ENCODE measurements at places on chromosomes 2 and 18.

- no peak for DNase-seq
These were observed 95.7 kb upstream of the SLC39A10 start for GRCh38 chr2:195561116-195561921.

DNA sequence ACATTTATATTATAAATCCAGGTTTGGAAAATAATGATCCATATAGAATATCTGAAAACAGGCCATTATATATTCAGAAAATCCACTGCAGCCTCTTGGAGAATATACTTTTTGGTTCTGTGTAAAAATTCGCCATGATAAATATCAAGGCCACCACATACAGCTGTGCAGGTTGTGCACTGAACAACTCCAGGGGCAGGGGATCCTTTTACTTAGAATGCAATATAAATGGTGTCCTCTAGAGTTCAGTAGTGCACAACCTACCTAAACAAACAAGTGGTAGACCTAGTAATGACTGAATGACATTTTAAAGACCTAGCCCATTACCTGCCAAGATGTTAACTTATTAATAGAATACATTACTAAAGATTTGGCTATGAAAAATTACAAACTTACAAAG lies 22.4 kb downstream of the MOGAT1 start:
- no peak for DNase-seq

- DNase-seq: no peak
These were observed 31.0 kb downstream of the CACNB4 start for GRCh38 chr2:152067823-152068222.

DNA sequence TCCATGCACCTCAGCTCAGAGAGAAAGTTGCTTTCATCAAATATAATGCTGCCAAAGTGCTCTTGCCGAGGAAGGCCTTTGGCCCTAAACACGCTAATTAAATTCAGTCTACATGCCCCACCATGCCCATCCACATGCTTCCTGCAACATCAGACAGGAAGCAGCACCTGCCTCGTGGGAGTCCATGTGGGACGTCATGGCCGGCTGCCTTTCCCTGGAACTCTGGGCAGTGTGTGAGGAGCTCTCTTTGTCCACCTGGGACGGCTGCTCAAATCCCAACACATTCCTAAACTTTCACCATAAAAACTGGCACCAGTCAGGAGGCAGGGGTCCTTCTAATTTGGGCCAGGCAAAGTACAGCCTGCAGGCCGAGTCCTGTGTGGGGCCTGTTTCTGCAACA lies 23.1 kb downstream of the FAM178B start:
- no peak for DNase-seq

GRCh38 chr18:2002151-2002550 lies 569.2 kb downstream of the METTL4 start:
- no peak for DNase-seq

DNA sequence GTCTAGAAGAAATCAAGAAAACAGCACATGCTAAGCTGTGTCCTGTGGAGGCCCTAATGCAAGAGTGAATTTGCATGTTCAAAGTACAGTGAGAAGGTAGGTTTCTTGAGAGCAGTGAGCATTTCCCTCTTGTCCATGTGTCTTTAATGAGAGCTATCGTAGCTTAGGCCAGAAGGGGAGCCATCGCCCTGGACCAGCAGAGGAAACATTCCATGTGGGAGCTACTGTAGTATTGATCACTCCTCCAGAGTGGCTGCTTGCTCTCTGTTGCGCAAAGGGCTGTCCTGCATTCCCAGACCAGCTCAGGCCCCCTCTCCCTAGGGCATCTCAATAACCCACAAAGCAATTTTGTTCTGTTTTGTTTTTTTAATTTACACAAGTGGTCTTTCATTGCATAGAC lies 950.1 kb downstream of the CNTNAP5 start:
- no peak for DNase-seq

DNA sequence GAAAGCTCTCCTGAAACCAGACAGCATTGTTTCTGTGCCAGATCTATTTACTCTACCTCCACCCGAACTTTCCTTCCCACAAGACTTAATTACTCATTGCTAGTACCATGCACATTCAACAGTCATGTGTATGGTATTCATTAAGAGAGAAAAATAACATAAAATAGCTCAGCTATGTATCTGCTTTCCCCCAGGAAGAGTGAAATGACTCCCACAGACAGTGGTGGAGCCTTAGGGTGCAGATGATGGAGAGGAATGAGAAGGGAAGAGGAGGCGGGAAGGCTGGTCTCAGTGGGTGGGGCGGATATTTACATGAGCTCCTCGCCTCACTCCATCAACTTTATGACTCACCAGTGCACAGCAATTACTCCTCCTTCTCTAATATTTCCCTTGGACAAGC lies 724.5 kb downstream of the EPHA4 start:
- no peak for DNase-seq

DNA sequence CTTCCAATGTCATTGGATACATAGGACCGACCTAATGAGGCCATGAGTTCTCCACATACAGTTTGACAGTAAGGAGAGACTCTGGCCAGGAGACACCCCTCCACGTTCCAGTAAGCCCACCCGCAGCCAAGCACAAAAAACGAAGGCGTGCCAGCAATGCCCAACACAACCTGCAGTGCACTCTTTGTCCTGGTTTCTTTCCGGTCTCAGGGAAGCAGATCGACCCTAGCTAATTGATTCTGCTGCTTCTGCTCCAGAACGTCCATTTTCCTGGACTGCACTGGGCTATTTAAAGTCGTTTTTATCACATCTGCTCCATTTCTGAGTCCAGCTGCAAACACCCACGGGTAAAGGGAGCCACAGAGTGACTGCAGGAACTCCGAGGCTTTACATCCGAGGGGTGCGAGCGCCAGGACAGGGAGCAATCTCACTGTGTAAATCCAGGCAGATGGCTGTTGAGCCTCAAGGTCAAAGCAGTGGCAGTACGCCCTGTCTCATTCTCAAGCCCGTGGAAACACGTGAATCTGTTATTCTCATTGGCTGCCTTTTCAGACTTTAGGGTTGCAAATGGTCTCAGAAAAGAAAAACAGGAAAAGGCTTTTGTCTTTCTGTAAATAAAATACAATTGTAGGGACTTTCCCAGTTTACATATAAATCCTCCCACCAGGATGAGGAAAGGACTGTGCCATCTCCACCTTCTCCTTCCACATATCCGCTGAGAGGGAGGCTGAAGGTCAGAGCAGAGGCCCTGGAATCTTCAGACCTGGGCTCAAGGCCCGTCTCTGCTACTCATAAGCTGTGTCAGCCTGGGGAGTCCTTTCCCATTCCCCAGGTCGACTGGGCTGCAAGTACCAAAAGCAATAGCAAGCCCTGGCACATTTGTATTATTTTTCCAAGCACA lies 40.7 kb downstream of the TMEM163 start:
- DNase-seq: no peak

DNA sequence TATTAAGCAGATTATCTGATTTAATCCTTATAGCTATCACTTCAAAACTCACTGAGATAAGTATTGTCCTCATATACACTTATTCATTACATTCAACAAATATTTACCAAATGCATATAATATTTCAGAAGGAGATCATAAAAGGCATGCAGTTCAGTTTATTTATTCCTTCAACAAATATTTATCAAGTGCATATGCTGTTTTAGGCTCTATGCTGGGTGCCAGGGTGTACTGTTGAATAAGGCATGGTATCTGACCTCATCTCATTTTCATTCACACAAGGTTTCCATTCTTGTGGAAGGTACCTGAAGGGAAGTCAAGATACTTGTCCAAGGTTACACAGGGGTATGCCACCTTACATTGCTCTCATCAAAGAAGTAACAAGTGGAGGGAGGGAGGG lies 213.0 kb downstream of the INSIG2 start:
- no peak for DNase-seq

DNA sequence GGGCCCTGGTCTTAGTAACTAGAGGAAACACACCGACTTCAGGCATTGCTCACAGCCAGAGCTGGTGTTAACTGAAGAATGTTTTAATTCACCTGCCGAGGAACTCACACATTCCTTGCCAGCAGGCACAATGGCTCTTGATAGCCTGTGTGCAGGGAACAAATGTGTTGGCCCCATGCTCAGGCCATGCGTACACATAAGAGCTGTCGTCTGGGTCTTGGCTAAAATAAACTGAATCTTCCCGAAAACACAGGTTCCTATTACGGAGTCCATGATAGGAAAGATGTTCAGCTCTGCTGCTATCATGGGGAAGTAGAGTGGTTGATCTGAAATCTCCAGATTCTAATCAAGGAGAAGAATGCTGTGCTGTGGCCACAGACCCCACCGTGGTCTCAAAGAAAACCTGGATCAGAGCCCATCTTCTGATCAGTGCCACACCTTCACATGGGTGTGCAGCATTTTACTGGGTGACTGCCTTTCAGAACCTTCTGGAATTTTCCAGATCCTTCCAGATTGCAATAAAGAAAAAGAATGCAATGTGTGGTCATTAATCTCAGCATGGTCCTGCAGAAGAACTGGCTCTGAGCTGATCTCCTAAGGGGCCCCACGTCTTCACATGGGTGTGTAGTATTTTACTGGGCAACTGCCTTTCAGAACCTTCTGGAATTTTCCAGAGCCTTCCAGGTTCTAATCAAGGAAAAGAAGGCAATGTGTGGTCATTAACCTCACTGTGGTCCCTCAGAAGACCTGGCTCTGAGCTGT lies 17.2 kb downstream of the MBP start:
- no peak for DNase-seq

- no peak for DNase-seq
These were observed 204.1 kb upstream of the CYRIA start for GRCh38 chr2:16869711-16870110.

- no peak for DNase-seq
These were observed 16.4 kb downstream of the VIL1 start for GRCh38 chr2:218435003-218435982.

DNA sequence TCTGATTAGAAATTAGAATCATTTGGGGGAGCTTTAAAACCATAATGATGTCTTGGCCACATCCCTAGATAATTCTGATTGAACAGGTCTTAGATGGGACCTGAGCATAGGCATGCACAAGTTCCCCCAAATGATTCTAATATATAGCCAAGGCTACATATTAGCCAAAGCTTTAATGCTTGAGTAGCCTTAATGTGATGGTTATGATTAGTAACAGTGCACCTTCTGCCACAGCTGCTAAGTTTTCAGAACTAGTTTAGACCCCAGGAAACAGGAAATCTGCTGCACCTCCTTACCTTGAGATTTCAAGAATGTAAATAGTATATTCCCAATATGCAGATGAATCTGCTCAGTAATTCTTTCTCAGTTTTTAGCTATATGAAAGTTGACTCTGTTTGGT lies 119.8 kb downstream of the PTPN4 start:
- no peak for DNase-seq

- no peak for DNase-seq
These were observed 43.9 kb upstream of the B3GNT7 start for GRCh38 chr2:231351648-231352047.

- no peak for DNase-seq
These were observed 151.5 kb upstream of the CELF4 start for GRCh38 chr18:37717098-37717497.

GRCh38 chr2:96520231-96520630 lies 15.1 kb upstream of the NEURL3 start:
- DNase-seq: no peak

DNA sequence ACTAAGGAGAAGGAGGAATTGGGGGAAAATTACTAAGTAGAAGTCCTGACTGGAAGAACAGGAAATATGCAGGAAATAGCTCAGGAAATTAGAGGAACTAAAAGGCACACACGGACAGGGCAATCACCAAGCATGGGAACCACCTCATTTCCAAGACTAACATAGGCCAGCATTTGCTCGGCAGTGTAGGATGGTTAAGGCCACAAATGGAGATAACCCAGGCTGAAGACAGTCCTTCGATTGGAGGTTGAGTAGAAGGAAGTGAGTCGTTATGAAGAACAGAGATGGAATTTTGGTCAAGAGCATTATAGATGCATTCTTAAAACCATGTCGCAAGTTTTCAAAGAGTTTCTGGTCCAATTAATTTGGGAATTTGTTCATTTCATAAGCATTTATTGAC lies 401.4 kb downstream of the ALK start:
- no peak for DNase-seq

DNA sequence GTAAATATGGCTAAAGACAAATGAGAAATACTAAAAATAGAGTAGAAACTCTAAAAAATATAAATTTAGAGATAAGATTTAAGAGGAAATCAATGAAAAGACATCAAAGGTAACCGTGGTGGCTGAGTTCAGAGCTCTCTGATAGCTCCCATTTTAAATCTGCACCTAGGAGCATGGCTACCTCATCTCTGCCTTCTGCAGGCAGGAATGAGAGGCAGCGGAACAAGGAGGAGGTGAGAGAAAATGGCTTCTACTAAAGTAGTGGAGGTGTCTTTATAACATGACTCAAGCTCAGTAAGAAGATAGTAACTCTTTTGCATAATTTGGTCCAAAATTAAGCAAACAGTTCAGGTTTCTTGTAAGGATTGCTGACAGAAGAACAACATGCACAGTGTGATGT lies 758.7 kb upstream of the FSHR start:
- no peak for DNase-seq

DNA sequence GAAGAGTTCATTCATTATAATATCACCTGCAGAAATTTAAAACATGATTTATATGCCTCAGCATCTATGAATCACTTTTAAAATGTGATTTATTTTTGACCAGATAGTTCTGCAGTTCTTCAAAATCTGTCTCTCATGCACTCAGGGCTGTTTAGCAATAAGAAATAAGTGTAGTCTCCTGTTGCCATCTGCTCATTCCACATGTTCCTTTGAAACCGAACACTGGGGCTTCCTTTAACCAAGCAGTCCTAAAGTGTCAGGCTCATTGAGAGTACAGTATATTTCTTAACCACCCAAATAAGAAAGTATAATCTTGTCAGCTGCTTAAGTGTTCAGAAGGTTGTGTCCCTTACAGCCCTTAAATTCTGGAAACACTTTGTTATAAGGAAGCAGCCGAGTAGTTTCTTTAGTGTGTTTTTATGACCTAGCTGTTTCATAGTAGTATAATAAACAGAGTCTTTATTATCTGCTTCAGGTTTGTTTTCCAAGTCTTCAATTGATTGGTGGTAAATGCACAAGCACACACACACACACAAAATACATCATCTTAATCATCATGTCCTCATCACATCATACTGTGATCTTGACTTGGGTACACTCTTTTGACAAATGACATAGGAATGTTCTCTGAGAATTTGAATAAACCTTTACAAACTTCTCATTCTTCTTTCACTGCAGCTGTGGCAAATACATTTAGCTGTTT lies 10.4 kb downstream of the WDR7 start:
- DNase-seq: no peak

DNA sequence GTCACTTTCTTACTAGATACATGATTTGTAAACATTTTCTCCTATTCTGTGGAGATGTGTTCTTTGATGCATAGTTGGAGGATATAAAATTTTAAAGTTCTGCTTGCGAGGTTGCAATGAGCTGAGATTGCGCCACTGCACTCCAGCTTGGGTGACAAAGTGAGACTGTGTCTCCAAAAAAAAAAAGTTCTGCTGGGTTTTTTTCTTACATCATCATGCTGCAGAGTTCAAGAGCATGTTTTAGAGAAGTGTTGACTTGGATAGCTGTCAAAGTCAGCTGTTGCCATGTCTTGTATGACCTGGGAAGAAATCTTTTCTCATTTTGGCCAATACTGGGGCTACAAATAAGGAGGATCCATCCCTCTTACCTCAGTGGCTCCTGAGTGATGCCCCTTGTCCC lies 71.3 kb downstream of the UGGT1 start:
- DNase-seq: no peak

GRCh38 chr2:86056590-86057331 lies 48.9 kb downstream of the POLR1A start:
- no peak for DNase-seq
